H9 (cell line): ENCODE measurements at places on chromosomes 2 and 18. TPM values are rescaled to one million over a fixed set of nuclear protein-coding genes. Genes with fewer than 3 reads are reported as not detected.

- H3K4me1 ChIP-seq = no peaks in the 10 kb centered on the region
- H3K27ac ChIP-seq = no peak overlapping the region
- H3K4me3 ChIP-seq = no peak overlapping the region
- H3K36me3 ChIP-seq = peaks cover 2% of the 10 kb centered on the region; the same call in 2 of the 3 replicates
- H3K27me3 ChIP-seq = no peaks in the 10 kb centered on the region
- DNase-seq = peak; percentile 8
Measured at GRCh38 chr2:31249009-31249690, 15.2 kb downstream of the EHD3 start.

GRCh38 chr2:197293252-197294007 is 17.1 kb downstream of the ANKRD44 start:
- H3K36me3 ChIP-seq = no peaks in the 10 kb centered on the region
- H3K4me3 ChIP-seq = no peak overlapping the region
- no peak for DNase-seq
- no peaks in the 10 kb centered on the region for H3K27me3 ChIP-seq
- no peak overlapping the region for H3K27ac ChIP-seq

DNA sequence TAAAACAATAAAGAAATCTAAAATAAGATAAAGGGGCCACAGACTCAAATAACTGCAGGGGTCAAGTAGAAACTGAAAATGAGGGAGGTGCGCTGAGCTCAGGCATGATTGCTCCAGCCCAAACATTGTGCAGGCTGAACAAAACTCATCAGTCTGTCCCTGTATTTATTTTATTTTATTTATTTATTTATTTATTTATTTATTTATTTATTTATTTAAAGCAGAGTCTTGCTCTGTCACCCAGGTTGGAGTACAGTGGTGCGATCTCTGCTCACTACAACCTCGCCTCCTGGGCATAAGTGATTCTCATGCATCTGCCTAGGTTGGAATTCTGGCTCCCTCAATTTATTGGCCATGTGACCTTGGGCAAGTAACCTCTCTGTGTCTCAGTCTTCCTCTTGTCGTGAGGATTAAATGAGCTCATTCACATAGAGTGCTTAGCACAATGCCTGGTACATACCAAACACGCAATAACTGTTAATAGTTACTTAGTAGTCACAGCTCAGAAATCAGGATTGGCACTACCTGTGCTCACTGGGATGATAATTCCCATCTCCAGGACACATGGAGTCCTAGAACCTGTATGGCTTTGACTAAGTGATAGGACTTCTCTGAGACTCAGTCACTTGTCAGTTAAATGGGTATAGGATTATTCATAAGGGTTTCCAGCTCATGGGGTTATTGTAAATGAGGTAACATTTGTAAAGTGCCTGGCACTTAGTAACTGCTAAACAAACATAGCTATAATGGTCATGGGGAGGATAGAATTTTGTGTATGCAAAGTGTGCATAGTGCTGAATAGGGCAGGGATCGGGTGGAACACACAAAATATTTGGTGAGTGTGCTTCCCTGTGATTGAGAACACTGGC is 6.0 kb downstream of the SPEG start:
- H3K27me3 ChIP-seq = peaks cover 5% of the 10 kb centered on the region; the same call in 1 of the 2 replicates
- DNase-seq = no peak
- H3K4me1 ChIP-seq = no peaks in the 10 kb centered on the region; the same call in 1 of the 2 replicates
- no peak overlapping the region for H3K27ac ChIP-seq
- H3K36me3 ChIP-seq = peaks cover 3% of the 10 kb centered on the region; the same call in 1 of the 2 replicates
- peak overlapping the region; percentile 74 for H3K4me3 ChIP-seq

DNA sequence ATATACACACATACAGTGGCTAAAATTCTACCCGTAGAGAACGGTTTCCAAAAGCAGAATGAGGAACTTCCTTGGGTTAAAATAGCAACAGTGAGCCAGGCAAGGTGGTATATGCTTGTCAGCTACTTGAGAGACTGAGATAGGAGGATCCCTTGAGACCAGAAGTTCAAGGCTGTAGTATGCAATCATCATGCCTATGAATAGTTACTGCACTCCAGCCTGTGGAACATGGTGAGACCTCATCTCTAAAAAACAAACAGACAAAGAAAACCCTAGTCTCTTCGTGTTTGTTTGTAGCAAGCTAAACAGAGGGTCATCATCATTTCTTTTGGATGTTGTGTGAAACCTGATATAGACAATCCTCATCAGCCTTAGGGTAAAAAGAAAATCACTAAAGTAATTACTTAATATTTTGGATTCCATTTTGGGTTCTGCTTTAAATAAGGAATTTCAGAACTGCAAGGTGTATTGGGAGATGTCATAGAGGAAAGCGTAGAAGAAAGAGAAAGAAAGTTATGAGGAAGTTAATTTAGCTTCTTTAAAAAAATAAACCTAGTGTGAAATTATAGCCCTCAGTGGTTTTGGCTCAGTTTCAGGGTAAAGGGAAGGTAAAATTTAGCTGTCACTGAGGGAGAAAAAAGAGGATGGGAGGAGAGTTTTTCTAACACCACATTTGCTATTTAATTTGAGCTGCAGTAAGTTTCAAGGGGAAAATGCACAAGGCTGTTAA is 46.5 kb downstream of the PLEK start:
- DNase-seq = no peak
- H3K27me3 ChIP-seq = no peaks in the 10 kb centered on the region
- no peaks in the 10 kb centered on the region for H3K4me1 ChIP-seq
- H3K36me3 ChIP-seq = no peaks in the 10 kb centered on the region

DNA sequence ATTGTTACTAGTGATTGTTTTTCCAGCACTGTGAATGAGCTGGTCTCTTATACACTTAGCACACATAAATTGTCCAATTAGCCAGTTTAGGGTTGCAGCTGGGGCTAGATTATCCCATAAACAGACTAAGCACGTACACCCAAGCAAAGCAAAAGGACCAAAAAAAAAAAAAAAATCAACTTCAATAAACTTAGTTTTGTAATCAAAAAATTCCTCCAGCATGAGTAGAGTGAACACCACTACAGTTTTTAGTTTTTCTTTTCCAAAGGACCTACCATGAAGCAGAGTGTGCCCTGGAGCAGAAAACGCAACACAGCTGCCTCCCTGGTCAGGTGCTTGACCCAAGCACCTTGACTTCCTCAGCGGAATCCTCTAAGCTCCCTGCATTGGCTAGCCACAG is 249.4 kb upstream of the SLC14A2 start:
- DNase-seq = no peak
- H3K4me3 ChIP-seq = no peak overlapping the region
- no peaks in the 10 kb centered on the region for H3K4me1 ChIP-seq
- no peaks in the 10 kb centered on the region for H3K36me3 ChIP-seq
- no peak overlapping the region for H3K27ac ChIP-seq

- peak within 1 kb of the TSS; percentile 56 for H3K4me3 ChIP-seq
- no peaks in the 10 kb centered on the region for H3K4me1 ChIP-seq
- H3K27ac ChIP-seq = no peak within 1 kb of the TSS
- no peaks in the 10 kb centered on the region for H3K36me3 ChIP-seq
- peaks cover 4% of the 10 kb centered on the region; the same call in 1 of the 2 replicates for H3K27me3 ChIP-seq
Measured at GRCh38 chr2:130836501-130837174, at the start of gene ARHGEF4. Gene ARHGEF4, plus strand, starts transcription at chr2:130836914. Its CDS starts 40 bp downstream, at chr2:130836954.

DNA sequence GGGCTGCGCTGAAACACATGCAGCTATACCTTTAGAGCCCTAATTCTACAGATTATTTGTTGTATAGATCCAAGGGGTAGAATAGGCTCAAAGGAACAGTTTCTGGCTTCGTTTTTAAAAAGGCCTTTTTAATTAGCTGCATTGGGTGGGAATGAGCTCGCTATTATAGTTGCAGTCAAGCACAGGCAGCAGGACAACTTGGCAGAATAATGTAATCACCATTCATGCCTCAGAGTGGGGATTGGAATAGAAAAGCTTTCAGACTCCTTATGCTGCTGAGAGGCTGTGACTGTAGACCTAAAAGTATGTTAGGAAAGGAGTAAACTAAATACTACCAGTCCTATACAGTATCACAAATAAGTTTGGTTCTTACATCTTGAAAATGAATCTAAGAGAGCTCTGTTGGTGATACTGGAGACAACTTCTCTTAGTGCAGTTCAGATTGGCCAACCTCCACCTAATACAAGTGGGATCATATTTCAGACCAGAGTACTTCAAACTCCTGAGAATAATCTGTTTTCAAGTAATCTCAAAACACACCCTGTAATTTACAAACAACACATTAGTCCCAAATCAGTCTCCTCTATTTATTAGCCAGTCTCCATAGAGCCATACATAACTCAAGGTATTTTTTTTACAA is 121.4 kb downstream of the ANTXR1 start:
- no peaks in the 10 kb centered on the region for H3K27me3 ChIP-seq
- H3K36me3 ChIP-seq = peaks cover 10% of the 10 kb centered on the region
- H3K4me3 ChIP-seq = no peak overlapping the region
- H3K27ac ChIP-seq = no peak overlapping the region

THUMPD2 gene
- 18.0 and 19.5 TPM in 2 replicates for total RNA-seq

- H3K36me3 ChIP-seq = no peaks in the 10 kb centered on the region; the same call in 2 of the 3 replicates
- no peaks in the 10 kb centered on the region; the same call in 1 of the 2 replicates for H3K4me1 ChIP-seq
- peak overlapping the region; percentile 70 for H3K4me3 ChIP-seq
- peaks cover 89% of the 10 kb centered on the region for H3K27me3 ChIP-seq
- H3K27ac ChIP-seq = no peak overlapping the region
Measured at GRCh38 chr2:176130147-176130956, 847 bp downstream of the HOXD8 start.

DNA sequence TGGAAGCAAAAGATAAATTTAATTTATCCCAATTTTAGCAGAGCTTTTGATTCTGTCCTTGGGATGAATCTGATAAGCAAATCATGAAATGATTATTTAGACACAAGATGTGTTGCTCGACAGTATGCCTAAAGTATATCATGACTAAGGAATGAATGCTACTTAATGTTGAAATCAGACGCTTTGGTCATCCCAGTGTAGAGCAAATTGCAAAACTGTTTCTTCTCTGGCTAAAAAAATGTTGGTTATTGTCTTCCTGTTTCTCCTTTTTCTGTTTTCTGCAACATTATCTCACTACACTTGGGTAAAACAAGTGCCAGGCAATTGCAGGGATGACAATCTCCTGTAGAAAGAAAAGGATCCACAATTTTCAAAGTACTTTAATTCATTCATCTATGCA is 66.4 kb downstream of the BABAM2 start:
- H3K36me3 ChIP-seq = no peaks in the 10 kb centered on the region
- H3K27me3 ChIP-seq = no peaks in the 10 kb centered on the region
- H3K4me3 ChIP-seq = no peak overlapping the region
- peaks cover 3% of the 10 kb centered on the region; the same call in 1 of the 2 replicates for H3K4me1 ChIP-seq
- H3K27ac ChIP-seq = no peak overlapping the region
- no peak for DNase-seq

KCNIP3 gene
- total RNA-seq = 1.5 TPM in 2 replicates

ALPG gene
- 1.3 and 1.4 TPM in 2 replicates for total RNA-seq

CHRND gene
- total RNA-seq = not detected in 2 replicates

PROM2 gene
- 3.1 and 4.0 TPM in 2 replicates for total RNA-seq
